SHP77 treated with DMSO at 0.1 percent for 48 hours (cell line): ENCODE measurements at places on chromosomes 5 and 9.

GRCh38 chr5:57302643-57303042 lies 128.8 kb downstream of the GPBP1 start:
- no peak for DNase-seq

- DNase-seq, result peak; percentile 17
Measured at GRCh38 chr5:23332650-23333251, 174.7 kb upstream of the PRDM9 start.

- no peak for DNase-seq
Measured at GRCh38 chr5:147819261-147819770, 12.2 kb downstream of the SPINK1 start.

DNA sequence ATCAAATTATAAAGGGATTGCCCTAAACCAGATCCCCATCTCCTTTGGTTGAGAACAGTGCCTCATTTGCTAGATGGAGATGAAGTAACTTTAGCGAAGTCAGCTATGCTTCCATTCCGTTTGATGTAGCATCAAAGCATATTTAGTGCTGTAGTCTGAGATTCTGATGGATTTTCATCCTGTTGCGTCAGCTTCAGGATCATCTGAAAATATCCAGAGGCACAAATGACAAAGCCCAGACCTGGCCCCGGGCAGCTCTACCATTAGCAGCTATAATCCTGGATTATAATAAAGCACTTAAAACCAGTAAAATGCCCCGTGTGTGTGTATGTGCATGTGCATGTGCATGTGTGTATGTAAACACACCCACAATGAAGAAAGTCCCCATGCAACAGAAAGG lies 44.7 kb downstream of the ERAP1 start:
- no peak for DNase-seq

GRCh38 chr9:115327436-115328122 lies 209.6 kb upstream of the TNC start:
- no peak for DNase-seq

DNA sequence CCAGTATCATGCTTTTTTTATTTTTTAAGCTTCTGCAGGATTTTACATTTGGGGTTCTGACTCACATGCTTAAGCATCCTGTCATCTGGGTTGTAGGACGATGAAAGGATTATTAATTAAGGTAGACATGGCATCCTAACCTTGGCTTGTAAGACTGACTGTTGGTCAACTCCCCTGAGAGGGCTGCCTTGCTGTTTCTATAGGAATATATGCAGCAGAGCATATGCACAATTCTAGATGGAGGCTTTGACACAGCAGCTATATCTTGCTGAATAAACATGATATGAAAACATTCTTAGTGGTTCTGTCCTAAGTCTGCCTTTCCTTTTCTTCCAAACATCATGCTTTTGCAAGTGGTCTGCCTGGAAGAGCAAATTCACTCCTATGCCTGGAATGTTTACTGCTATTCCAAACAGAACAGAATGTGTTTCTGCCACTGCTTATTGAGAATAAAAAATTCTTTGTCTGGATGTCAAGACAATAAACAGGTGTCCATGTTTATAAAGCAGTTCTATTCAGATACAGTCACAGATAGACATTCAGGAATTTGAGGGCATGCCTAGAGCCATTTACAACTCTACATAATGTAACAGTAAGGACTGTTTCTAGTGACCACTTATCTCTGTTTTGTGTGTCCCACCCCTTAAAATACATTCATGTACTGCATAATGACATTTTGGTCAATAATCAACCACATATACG lies 166.2 kb upstream of the PPP2R2B start:
- DNase-seq, result no peak

- DNase-seq, result no peak
Measured at GRCh38 chr5:133454442-133454841, 157.9 kb downstream of the FSTL4 start.
